ENCODE measurements at places on chromosomes 7 and 10.

DNA sequence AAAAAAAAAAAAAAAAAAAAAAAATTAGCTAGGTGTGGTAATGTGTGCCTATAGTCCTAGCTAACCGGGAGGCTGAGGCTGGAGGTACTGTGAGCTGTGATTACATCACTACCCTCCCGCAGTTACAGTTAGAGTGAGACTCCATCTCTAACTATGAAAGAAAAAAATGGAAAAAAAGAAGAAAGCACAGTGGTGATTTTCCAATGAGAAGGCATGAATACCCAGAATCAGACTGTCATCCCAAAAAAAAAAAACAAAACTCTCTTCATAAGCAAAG is 269.9 kb upstream of the MKLN1 start:
- DNase-seq = peak; percentile 46

GRCh38 chr7:69467826-69468225 is 130.4 kb upstream of the AUTS2 start:
- no peak for DNase-seq

- DNase-seq = no peak
Observed at GRCh38 chr10:71531485-71532446, 135.0 kb downstream of the CDH23 start.

DNA sequence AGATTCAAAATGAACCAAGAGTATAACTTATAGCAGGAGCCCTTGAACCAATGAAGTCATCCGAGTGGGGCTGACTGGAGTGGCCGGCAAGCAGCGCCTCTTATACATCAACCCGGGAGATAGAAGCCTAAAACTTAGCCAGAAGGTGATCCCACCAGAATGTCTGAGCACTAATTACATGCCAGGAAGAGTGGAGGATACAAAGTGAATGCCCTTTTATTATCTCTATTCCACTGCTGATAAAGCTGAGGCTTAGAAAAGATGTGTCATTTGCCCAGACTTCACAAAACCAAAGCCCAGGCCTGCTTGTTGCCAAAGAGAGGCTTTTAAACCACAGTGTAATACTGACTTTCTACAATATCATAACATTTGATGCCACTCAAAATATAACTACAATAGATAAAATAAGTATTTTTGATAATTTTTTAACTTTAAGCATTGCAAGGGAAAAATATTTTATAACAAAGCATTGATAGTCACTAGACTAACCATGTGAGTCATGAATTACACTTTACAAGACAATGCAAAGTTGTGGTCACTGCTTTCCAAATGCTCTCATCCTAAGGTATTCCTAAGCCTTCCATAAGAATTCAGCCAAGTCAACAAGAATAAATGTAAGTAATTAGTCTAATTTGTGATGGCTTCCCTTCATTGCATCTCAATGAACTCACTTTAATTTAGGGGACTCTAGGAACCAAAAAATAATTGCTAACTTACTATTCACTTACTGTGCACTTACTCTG is 58.6 kb upstream of the ARID5B start:
- no peak for DNase-seq

DNA sequence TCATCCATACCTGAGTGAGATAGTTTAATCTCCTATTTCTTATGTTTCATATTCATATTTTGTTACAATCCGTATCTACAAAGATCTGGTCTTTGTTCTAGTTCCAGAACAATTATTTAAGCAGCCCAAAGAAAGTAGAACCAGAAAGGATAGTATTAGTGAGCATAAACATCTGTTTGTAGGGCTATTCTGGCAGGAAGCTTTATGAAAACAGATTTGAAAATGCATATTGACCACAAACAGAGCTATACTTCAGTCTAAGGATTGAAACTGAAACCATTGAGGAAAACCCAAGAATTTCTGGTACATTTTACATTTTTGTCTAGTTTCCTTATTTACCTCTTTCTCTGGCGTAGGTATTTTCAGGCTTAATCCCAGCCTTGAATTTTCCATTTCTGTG is 28.1 kb downstream of the LRGUK start:
- no peak for DNase-seq

DNA sequence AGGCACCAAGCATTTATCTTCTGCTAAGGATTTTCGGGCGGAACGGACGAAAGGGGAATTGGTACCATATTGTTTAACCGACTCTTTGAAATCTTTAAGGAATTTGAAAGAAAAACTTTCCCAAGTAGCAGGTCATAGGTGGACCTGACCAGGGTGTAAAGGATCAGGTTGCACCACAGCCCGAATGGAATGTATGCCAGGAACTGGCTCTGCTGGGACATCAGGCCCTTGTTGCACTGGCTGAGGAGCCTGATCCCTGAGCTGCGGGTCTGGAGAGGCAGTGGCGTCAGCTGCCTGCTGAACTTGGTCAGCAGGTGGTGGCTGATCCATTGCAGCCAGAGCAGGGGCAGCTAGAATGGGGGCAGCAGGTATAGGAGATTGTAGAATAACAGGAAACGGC is 41.4 kb upstream of the AKR1C2 start:
- no peak for DNase-seq

- DNase-seq = peak; percentile 26
Observed at GRCh38 chr10:89163265-89163995, 43.7 kb downstream of the CH25H start.

GRCh38 chr7:76409537-76409936 is at the start of gene SSC4D:
TSS of gene SSC4D (minus strand) at chr7:76409697. CDS start at chr7:76404439, 5,258 bp downstream.
- no peak for DNase-seq

DNA sequence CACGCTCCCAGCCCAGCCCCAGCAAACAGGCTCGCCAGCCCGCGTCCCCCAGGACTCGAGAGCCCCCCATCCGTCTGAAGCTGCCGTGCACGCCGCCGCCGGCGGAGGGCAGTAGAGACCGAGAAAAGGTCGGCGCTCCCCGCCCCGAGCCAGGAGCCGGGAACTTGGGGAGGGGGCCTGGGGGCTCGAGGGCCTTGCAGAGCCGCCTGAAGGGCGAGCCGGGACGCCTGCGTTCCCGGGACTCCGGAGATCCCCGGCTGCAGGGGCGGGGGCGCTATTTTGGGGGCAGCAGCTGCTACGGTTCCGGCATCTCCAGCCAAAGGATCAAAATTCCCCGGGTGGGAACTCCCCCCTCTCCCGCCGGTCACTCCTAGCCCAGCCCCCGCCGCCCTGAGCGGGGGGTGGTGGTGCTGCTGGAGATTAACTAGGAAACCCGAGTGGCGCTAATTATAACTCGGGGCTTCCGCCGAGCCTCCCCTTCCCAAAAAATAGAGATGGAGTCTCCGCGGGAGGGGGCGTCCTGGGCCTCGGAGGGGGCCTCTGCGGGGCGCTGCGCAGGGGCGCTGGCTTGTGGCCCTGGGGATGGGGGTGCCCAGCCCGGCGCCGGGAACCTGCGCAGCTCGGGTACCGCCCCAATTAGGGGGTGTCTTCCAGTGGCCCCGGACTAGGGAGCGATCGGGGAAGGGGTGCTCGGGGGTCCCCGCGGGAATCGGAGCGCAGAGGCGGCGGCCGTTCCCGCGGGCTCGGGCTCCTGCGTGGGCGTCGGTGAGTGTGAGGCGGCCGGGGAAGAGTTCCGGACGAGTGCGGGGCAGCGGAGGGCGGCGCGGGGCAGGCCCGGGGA is 608 bp downstream of the ACHE start:
- peak; percentile 26 for DNase-seq

- peak; percentile 98 for DNase-seq
Observed at GRCh38 chr7:74656837-74657691, 454 bp upstream of the GTF2I start.

GRCh38 chr10:117419921-117420320 is 44.7 kb upstream of the PDZD8 start:
- no peak for DNase-seq

DNA sequence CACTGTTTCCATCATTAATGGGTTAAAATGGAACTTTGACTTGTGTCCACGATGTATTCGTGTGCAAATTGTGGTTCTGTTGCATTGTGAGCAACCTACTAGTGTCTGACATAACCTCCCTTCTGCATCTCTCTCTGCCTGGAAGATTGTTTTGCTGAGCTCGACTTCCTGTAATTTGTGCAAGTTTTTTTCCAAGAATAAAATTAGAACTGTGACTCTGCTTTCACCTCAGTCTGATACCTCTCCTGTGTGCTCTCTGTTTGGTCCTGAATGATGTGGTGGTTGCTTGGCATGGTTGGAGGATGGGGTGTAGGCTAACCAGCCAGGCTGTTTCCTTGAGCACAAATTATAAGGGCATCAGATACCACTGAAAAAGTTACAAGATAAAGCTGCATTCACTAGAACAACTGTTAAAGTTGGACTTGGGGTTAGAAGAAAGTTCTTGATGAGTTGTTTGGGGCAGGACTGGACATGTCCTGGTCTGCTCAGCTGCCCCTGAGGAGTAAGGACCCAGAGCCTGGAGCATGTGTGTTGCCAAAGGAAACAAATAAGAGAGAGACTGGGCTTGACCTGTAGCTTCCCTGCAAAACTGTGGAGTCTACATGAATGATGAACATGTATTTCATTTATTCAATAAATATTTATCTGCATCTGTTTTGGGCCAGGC is 1.9 kb upstream of the VOPP1 start:
- DNase-seq = peak; percentile 67

DNA sequence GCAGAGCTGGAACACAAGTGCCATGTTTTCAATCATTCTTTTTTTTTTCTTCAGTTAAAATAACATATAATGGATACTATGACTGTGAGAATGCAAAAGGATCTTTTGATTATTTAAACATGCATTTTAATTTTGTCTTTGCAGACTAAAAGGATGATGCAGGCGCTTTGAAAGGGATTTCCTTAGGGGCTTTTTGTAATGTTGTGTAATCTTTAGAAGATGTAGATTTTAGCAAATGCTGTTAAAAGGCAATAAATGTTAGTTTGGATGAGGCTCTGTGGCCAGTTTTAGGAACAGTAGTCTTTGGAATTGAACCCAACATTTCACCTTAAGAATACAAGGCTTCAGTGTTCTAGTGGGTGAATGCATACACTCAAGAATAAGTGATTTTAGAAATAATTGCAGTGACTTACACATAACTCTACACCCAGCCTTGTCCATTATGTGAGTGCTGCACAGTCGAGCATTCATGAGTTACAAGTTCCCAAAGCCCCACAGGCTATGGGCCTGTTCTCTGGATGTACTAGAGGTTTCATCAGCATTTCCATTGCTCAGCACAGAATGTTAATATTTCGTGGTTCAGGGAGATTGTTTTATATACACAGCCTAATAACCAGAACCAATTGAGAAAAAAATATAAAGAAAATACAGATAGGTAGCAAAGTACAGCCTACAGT is 11.6 kb downstream of the PAPSS2 start:
- no peak for DNase-seq

DNA sequence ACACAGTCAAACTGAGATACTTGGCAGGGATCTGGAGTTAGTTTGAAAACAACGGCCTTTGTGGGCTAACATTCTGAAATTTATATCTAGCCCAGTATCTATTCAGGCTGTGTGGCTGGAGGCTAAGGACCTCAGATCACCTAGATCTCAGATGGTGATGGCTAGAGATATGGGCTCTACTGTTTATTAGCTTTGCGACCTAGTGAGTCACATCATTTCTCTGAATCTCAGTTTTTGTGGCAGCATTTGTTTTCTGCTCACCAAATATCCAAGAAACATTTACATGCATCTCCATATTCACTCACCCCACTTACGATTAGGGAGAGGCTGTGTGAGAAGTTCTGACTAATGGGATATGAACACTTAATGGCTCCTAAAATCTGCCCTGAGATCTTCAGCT is 503.9 kb downstream of the KIF20B start:
- DNase-seq = no peak

DNA sequence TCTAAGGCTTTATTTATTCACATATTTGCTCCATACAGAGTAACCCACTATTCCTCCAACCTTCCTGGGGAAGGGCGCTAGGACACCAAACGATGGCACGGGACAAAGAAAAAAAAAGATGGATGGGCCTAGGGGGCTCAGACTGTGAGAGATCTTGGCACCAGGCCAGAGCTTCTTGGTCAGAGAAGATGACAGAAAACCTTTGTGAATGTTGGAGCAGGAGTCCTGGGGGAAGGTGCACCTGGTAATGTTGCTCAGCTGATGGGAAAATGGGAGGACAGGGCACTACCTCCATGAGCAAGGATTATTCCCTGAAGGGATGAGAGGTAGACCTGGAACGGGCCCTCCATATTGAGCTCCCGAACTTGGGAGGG is 1.4 kb upstream of the SH3PXD2A start:
- no peak for DNase-seq

GRCh38 chr10:99537086-99537988 is 4.6 kb downstream of the NKX2-3 start:
- no peak for DNase-seq

All from CD4-positive, alpha-beta T cell treated with Interleukin-6 at 100 ng/mL for 8 hours (primary cell).